ENCODE measurements at places on chromosomes 4 and X. TPM values are rescaled to one million over a fixed set of nuclear protein-coding genes. Genes with fewer than 3 reads are reported as not detected.

The DCHS2 gene
- total RNA-seq: 0.13 TPM

The PARM1 gene
- total RNA-seq: 0.23 TPM

The ZFYVE28 gene
- 1.7 TPM for total RNA-seq

The UGT2B11 gene
- total RNA-seq: not detected

The USP27X gene
- 7.1 TPM for total RNA-seq

The XK gene
- total RNA-seq: 0.27 TPM

The CT45A9 gene
- not detected for total RNA-seq
